Ecto neural progenitor cell (in vitro differentiated cells): ENCODE measurements at places on chromosomes 1 and 21.

GRCh38 chr1:37476087-37476452, 1.7 kb downstream of the ZC3H12A start:
- no peak for DNase-seq

- DNase-seq = no peak
Observed at GRCh38 chr1:150210091-150210490, 25.8 kb downstream of the ANP32E start.

- peak; percentile 27 for DNase-seq
Observed at GRCh38 chr1:235882816-235883215, 16.1 kb upstream of the LYST start.

GRCh38 chr1:25469177-25469576, 38.5 kb downstream of the MACO1 start:
- DNase-seq = no peak

DNA sequence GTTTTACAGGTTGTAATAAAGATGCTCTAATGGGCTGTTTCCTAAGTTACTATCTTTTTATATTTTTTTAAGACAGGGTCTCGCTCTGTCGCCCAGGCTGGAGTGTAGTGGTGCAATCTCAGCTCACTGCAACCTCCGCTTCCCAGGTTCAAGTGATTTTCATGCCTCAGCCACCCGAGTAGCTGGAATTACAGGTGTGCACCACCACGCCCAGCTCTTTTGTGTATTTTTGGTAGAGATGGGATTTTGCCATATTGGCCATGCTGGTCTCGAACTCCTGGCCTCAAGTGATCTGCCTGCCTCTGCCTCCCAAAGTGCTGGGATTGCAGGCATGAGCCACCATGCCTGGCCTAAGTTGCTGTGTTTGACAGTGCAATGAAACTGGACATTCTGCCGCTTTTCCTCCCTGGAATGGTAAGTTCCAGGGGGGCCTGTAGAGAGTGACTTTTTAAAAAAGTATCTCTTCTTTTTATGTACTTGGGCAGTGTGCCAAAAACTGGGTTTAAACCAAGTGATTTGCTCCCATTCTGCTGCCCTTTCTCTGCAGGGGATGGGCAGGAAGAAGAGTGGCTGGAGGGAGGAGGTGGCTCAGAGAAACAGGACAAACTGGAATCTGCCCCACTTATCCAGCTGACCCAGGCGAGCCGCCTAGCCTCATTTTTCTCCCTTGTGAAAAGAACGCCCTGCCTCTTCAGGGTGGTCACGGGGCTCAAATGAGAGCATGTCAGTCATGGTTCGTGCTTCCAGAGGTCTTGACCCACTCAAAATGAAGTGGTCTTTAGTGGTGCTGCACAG, 2.3 kb downstream of the SLC37A1 start:
- no peak for DNase-seq

DNA sequence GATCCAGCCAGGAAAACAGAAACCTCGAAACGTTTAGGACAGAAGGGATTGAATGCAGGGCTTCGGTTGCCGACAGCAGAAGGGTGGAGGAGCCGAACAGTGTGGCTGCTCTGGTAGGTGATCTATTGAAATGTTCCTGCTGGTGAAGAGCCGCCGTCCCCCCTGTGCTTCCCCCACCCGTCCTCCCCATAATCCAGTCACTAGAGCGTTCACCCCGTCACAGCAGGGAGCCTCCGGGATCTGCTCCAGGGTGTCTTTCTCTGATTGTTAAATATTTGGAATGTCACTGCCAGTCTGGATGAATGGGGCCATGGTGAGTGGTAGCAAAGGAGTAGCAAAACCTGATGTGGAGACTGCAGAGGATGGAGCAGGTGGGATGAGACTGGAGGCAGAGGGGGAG, 255.1 kb upstream of the CSF3R start:
- DNase-seq = no peak

GRCh38 chr21:34743831-34744230, 75.0 kb downstream of the CLIC6 start:
- no peak for DNase-seq

DNA sequence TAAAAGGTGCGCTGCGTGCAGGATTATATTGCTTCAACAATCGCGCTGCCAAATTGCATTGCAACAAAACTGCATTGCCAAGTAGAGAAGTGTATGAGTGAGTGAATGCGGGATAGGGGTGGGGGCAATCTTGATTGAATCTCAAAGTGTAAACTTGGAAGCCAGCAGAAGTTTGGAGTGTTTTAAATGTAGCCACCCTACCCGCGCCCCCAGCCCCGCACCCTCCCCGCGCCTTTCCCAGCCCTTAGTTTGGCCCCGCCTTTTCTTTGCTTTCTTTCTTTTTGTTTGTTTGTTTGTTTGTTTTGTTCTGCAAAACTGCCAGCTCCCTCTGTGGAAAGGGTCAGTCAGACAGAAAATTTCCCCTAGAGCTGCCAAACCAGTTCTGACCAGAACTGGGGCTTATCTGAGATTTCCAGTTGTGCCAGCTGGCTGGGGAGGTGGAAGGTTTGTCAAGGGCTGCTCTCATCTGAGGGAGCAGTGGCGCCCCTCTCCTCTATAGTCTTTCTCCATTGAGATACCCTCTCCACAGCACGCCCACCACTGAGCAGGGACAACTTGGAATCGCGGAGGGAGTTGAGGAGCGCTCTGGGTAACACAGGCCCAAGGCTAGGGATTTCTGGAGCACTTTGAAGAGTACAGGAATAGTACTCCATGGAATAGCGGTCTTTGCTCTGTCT, 666 bp upstream of the BEND5 start:
- DNase-seq = peak; percentile 55

DNA sequence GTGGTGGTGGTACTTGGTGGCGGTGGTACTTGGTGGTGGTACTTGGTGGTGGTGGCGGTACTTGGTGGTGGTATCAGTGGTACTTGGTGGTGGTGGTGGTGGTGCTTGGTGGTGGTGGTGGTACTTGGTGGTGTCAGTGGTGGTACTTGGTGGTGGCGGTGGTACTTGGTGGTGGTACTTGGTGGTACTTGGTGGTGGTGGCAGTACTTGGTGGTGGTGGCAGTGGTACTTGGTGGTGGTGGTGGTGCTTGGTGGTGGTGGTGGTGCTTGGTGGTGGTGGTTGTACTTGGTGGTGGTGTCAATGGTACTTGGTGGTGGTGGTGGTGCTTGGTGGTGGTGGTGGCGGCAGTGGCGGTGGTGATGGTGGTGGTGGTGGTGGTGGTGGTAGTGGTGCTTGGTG, 20.2 kb downstream of the COQ8A start:
- DNase-seq = no peak

- DNase-seq = no peak
Observed at GRCh38 chr1:53075206-53075605, 13.2 kb downstream of the PODN start.

DNA sequence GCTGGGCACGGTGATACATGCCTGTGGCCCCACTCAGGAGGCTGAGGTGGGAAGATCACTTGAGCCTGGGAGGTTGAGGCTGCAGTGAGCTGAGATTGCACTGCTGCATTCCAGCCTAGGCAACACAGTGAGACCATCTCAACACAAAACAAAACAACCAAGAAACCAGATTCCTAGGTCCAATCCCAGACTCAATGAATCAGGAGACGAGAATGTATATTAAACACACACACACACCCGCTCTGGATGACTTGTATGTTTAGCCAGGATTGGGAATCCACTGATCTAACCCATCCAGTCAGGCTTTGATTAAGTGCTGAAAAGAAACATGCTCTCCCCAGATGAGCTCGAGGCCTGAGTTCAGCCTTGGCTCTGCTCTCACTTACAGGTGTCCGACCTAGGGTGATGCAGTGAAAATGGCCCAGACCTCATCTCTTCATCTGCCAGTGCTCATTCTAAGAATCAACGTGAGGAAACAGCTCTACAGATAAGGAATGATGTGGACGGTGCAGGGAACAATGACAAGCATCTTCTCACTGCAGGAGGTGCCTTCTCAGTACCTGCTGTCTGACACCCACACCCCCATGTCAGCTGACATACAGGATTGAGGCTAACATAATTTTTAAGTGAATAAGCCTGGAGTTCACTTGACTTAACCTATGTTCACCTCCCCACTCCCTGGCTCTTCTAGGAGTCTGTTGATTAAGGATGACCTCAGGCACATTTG, 15.3 kb upstream of the SRSF4 start:
- no peak for DNase-seq

DNA sequence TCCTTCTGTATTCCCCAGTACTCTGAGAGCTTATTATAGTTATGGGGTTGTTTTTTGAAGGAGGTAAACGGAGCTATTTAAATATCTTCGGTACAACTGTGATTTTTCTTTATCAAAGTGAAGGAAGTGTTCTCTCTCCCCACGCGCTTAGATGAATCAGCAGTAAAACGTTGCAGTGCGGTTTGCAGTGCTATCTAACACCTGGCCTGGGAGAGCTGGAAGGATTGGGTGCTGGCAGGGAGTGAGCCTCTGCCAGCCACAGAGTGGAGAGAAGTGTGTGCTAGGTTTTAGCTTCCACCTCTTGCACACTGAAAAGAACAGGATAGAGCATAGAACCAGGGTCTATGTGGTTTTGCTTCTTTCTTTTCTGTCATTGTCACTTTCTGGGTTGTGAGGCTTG, 165.9 kb downstream of the SDCCAG8 start:
- DNase-seq = no peak

- DNase-seq = no peak
Observed at GRCh38 chr1:224671076-224671475, 55.0 kb downstream of the CNIH3 start.

GRCh38 chr1:160647329-160647720, 481 bp upstream of the SLAMF1 start:
- no peak for DNase-seq

DNA sequence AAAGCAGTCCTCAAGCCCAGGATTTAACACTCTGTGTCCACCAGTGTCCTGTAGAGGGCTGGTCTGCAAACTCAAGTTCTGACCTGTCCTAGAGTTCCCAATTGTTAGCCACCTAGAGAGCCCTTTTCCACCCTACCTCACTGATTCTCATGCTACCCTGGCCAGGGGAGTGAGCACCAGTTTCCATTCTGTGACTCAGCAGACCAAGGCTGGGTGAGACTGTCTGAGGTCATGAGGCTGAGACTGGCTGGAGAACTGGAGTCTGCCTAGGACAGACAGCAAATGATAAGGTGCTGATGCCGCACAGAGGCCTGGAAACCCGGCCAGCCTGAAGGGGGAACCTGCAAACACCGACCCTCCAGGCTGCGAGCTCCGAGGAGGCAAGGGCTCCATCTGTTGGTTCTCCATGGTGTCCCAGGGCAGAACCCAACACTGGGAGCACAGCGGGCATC, 13.7 kb downstream of the GLIS1 start:
- peak; percentile 64 for DNase-seq

- DNase-seq = no peak
Observed at GRCh38 chr1:42469727-42470126, 6.6 kb downstream of the CCDC30 start.

- no peak for DNase-seq
Observed at GRCh38 chr1:21579791-21580190, 70.6 kb downstream of the ALPL start.

- no peak for DNase-seq
Observed at GRCh38 chr1:96472471-96472870, 249.1 kb upstream of the PTBP2 start.

- no peak for DNase-seq
Observed at GRCh38 chr1:76005765-76006164, 68.8 kb upstream of the ST6GALNAC3 start.

DNA sequence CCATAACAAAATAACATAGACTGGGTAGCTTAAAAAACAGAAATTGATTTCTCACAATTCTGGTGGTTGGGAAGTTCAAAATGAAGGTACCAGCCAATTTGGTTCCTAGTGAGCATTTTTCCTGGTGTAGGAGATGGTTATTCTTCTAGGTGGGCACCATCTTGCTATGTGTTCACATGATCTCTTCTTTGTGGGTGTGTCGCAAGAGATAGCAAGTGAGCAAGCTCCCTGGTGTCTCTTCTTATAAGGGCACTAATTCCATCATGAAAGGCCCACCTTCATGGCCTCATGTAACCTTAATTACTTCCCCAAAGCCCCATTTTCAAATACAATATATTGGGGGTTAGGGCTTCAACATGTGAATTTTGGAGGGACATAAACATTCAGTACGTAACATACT, 38.8 kb upstream of the ATP5PO start:
- no peak for DNase-seq

DNA sequence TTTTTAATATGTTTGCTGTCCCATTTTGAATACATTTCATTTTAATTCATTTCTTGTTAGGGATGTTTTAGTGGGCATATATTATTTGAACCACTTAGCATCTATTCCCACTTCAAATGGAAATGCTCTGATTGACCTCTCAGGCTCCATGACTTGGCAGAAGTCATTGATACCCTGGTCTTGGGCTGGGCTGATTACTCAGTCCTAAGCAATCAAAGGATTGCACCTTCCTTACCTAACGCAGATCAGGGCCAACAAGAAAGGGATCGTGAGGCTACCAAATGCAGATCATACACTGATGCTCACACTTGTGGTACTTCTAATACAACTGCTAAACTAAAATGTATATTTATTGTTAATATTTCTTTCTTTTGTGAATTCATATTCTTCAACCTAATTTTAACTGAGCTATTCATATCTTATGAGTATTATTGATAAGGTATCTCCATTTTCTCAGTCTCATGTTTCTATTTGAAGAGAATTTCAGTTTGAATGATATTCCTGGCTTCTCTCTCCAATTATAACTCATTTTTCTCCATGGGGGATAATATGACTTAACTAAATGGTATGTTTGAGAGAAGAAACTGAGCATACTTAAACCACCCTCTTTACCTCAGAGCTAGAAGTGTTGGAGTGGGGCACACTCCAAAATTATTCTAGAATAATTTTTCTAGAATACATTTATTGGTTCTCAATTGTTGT, 615.5 kb upstream of the ADAMTS5 start:
- DNase-seq = no peak

DNA sequence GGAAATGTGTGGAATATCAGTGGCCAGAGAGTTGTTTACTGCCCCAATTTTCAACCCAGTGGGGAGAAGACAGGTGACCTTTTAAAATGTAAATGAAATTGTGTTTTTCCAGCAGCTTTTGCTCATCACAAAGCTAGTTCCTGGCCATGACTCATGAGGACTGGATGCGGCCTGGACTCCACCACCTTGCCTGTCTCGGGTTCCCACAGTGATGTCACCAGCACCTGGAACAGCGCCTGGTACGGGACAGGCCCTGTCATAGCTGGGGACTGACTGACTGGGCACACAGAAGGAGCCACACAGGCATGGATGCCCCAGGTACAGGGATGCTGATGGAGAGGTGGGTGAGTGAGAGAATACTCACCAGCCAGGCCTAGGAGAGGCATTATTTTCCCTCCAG, 277.1 kb downstream of the AJAP1 start:
- DNase-seq = no peak

DNA sequence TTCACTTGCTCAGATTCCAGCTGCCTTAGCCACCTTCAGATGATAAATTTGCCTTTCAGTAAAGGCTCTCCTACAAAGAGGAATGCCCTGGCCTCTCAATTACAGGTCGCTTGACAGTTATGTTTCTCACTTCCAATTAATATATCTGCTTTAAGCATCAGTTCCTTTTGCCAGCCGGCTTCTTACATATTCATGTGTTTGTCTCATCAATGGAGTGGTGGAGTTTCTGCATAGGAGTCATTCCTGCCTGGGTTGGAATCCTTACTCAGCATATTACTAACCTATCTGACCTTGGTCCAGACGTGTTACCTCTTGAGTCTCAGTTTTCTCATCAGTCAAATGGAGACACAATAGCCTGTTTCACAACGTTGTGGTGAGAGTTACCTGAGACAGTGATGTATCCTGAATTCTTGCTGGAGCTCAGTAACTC, 9.4 kb upstream of the SESN2 start:
- no peak for DNase-seq

GRCh38 chr1:184596950-184597645, 157.6 kb downstream of the EDEM3 start:
- DNase-seq = no peak
